ENCODE measurements at places on chromosomes 7 and 10. TPM values are rescaled to one million over a fixed set of nuclear protein-coding genes. Genes with fewer than 3 reads are reported as not detected.

The HK1 gene
- total RNA-seq, result 34.2 TPM

The TMEM196 gene
- not detected for total RNA-seq

The IKZF1 gene
- not detected for total RNA-seq

The SUV39H2 gene
- 16.3 TPM for total RNA-seq

The CPED1 gene
- total RNA-seq, result 14.8 TPM

The FGFBP3 gene
- 1.6 TPM for total RNA-seq

The EXOSC1 gene
- 96.3 TPM for total RNA-seq

The EVX1 gene
- 0.12 TPM for total RNA-seq

The CRHR2 gene
- not detected for total RNA-seq

The ZNF804B gene
- not detected for total RNA-seq

The MEOX2 gene
- total RNA-seq, result not detected

The RAPGEF5 gene
- total RNA-seq, result 0.84 TPM
